ENCODE measurements at places on chromosomes 13 and 19.

- DNase-seq, result peak; percentile 34
Observed at GRCh38 chr19:52237771-52238400, 31.5 kb upstream of the ZNF766 start.

- DNase-seq, result no peak
Observed at GRCh38 chr13:27053902-27054595, 117.6 kb downstream of the USP12 start.

GRCh38 chr13:27466513-27466912, 16.1 kb upstream of the MTIF3 start:
- no peak for DNase-seq

- no peak for DNase-seq
Observed at GRCh38 chr19:19260417-19261214, 12.5 kb downstream of the TM6SF2 start.

GRCh38 chr13:102642029-102642428, 45.2 kb downstream of the TPP2 start:
- no peak for DNase-seq

DNA sequence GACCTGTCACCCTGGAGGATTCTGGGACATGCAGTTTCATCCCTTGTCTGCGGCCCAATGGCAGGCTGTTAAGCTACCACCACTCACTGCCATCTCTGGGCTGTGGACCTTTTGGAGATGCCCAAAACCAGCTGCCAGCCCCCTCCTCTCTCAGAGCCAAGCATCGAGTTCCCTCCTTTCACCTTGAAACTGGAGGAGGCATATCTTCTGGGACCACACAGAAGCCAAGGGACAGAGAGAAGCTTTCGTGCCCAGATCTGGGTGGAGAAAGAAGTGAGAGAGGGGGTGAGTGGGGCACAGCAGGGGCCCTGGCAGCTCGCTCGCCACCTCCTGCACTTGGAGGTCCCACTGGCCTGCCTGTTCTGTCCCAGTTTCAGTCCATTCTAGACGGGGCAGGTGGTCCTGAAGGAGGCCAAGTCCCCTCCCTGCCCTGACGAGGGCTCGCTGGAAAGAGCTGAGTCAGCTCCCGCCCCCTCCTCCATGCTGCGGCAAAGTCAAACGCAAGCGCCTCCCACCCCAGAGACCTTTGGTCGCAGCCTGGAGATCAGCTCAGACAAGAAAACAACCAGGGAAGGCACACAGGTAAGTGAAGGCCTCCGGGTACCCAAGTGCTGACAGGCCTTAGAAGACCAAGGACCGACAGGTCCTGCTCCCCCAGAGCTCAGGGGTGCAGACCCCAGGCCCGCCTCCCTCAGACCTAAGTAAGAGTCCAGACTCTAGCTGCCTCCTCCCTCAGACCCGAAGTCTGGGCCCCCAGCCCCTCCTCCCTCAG, 3.8 kb downstream of the BCAT2 start:
- DNase-seq, result no peak

GRCh38 chr19:39515551-39516191, 732 bp downstream of the SELENOV start:
- no peak for DNase-seq

- DNase-seq, result no peak
Observed at GRCh38 chr19:47650700-47651099, 41.8 kb downstream of the BICRA start.

- DNase-seq, result no peak
Observed at GRCh38 chr13:71624653-71625600, 242.1 kb downstream of the DACH1 start.

- no peak for DNase-seq
Observed at GRCh38 chr13:109666656-109667055, 119.7 kb downstream of the IRS2 start.

- DNase-seq, result no peak
Observed at GRCh38 chr13:112832811-112833210, 136.2 kb upstream of the MCF2L start.

DNA sequence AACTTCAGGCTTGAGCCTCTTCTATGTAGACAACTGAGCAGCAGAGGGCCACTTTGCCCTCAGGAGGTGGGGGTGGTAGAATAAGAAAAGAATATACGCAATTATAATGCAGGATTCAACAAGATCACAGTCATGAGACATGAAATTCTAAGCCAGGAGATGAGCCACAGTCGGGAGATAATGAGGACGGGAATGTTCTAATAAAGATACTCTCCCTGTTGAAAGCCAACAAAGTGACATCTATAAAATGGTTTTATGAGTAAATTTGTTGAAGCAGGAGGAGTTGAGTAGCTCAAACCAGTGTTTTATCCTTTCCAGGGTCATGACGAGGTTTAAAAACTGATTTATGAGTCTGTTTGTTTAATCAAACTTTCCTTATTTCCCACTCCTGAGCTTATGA, 152.0 kb upstream of the SERP2 start:
- no peak for DNase-seq

- no peak for DNase-seq
Observed at GRCh38 chr13:106467427-106468122, 67.9 kb downstream of the EFNB2 start.

- DNase-seq, result no peak
Observed at GRCh38 chr13:40624383-40624782, 42.1 kb downstream of the FOXO1 start.

DNA sequence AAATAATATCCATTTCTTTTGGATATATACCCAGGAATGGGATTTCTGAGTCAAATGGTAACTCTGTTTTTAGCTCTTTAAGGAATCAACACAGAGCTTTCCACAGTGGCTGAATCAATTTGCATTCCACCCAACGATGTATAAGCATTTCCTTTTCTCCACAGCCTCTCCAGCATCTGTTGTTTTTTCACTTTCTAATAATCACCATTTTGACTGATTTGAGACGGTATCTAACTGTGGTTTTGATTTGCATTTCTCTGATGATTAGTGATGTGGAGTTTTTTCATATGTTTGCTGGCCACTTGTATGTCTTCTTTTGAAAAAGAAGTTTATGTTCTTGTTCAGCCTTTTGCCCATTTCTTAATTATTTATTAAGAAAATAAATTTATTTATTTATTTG, 352.2 kb upstream of the OBI1 start:
- DNase-seq, result no peak

DNA sequence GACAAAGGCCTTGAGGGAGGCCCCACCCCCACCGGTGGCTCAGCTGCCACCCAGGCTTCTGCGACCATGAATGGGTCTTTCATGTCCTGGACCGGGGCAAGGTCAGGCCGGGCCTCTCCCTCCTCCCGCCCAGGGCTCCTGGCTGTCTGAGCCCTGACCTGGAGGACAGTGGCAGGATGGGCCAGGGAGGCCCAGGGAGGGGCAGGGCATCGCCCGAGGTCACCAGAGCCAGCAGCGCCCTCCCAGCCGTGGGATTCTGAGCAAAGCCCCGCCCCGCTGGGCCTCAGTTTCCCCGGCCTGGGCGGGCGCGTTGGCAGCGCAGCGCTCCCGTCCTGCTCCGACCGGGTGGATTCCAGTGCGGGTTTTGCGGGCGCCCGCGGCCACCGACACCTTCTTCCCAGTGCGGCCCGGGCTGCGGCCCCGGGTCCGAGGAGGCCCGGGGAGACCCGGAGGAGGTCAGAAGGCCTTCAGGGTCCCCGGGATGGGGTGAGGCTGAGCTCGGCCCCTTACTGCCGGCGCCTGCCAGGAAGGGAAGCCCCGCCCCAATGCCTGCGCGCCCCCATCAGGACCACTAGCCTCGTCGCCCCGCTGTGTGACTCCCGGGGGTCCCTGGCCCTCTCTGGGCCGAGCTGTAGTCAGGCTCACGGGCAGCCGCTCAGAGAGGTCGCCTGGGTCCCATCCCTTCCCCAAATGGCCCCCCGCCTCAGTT, 24.6 kb upstream of the SEMA6B start:
- DNase-seq, result peak; percentile 11

DNA sequence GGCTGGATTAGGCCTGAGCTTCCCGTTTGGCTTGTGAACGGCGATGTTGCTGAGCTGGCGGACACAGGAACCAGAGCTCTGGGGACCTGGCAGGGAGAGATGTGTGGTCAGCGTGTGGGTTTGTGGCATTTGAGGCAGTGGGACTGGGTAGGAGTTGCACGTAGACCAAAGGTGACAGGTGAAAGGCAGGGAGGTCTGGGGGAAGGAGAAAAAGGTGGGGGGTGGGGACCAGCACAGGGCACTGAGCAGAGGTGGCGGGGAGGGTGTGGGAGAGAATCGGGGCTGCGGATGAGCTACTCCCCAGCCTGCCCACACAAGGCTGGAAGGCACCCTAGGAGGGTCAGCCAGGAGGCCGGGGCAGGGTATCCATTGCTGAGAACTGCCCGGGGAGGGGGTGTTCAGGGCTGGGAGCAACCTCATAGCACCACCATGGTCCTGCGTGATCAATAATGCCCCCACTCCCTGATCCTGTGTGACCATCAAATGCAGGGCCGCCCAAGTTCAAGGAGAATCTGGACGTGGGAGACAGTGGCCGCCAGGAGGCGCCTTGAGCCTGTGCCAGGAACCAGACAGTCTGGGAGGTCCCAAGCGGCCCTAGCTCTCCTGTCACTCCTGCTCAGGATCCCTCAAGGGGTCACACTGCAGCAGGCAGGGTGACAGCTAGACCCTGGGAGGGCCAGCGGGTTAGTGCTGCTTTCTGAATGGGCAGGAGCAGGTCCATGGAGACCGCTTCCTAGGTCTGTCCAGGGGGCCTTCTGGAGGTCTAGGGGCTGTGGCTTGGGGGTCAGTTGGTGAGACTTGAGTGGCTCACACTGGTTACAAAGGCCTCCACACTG, 12.8 kb upstream of the SELENOW start:
- DNase-seq, result no peak

- DNase-seq, result no peak
Observed at GRCh38 chr13:44136696-44137268, 236.8 kb upstream of the SERP2 start.

DNA sequence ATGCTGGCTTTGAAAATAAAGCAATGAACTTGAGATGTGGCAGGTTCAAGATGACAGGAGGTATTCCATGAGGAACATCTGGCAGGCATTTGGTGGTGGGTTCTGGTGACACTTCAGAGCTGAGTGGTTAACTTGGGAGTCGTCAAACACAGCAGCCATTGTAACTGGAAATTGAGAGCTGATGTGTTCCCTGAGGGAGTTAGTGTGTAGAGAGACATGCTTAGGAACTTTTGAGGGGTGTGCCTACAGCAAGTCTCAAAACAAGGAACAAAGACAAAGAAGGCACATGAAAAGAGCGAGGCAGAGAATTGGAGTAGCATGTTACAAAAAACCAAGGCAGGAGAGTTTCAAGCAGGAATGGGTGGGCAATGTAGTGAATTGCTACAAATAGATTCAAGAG, 53.9 kb upstream of the KL start:
- no peak for DNase-seq

- peak; percentile 10 for DNase-seq
Observed at GRCh38 chr19:32676186-32676894, 692 bp downstream of the RGS9BP start.

DNA sequence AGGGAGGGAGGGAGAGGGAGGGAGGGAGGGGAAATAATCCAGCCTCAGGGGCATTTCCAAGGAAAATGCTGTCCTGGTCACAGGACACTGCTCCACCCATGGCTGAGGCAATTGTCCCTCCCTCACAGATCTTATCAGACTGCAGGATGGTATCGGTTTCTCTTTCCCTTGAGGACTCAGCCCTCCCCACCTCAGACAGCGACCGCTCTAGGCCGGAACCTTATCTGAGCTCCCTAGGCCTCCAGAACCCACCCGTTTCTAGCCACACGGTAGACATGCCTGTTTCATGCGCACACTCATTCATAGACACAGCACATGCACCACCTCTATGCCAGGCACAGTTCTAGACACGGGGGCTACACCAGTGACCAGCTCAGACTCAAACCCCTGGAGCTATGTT, 10.0 kb upstream of the IZUMO2 start:
- DNase-seq, result no peak

- no peak for DNase-seq
Observed at GRCh38 chr19:46689358-46689757, 27.6 kb downstream of the PRKD2 start.

GRCh38 chr13:104106705-104107393, 1040.6 kb upstream of the SLC10A2 start:
- DNase-seq, result no peak

GRCh38 chr19:18489627-18490184, 32.2 kb downstream of the ELL start:
- DNase-seq, result no peak

- DNase-seq, result no peak
Observed at GRCh38 chr13:59319276-59319675, 844.5 kb downstream of the DIAPH3 start.

GRCh38 chr19:12139269-12139668, 881 bp downstream of the ZNF20 start:
- no peak for DNase-seq

DNA sequence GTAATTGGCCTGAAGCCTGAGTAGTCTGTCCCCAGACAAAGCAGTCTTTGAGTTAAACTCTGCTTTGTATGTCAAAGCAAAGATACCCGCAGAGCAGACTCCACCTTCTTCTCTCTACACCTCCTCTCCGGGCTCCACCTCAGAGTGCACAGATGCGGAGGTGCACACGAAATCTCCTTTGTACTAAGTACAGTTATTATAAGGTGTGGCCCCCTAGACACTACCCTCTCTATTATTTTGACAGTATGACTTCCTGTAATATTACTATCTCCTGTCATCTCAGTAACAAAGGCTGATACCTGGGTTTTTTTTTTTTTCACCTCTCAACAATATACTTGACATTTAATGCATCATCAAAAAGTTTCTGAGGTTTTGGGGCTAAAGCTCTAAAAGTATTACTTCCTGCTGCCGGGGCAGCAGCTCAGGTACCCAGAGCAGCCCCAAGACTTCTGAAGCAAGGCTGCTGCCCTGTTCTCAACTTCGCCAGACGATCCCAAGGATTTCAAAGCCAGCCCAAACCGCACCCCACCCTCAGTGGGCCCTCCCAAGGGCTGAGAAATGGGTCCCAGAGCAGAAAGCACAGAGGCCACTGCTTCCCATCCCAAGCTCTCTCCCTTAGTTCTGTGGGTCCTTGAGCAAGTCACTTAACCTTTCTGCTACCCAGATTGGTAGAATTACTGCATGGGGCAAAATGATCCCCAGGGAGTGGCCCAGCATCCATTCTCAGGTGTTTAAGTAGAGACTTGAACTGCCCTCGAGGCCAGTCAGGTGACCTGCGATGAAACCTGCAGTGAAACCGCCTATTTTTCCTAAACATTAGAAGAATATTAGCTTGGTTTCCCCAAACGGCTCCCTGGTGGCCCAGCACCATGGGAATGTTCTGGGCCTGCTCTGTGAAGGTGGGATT, 180.6 kb downstream of the FOXO1 start:
- peak; percentile 31 for DNase-seq

DNA sequence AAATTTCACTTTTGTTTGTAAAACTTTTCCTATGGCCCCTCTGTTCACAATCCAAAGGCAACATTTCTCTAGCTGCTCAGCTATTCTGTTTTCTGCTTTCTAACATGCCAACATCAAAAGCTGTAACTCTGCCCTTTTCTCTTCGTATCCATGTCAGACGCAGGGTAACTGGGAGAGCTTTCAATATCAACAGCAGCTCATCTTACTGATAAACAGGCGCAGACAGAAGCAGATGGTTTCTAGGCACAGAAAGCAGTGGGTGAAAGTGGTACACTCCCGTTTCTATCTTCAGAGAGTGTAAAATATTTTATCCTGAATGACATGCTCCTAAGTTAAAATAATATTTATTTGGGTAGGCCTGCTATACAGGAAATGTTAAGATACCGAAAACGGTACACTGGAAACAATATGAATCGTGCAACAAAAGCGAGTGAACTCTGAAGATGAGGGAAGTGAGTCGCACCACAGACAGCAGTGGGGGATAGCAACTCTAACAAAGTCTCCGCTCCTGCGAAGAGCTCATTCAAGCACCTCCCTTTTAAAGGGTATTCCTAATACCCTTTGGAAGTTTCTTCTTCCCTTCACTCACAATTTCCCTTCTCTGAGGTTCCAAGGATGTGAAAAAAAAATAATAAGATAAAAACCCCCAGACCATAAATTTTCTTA, 798.3 kb downstream of the GPC5 start:
- no peak for DNase-seq

GRCh38 chr19:19530889-19531288, 2.2 kb downstream of the YJEFN3 start:
- DNase-seq, result no peak
